HuH-7 (cell line): ENCODE measurements at places on chromosomes 1 and 21.
A peak's percentile ranks its signal among the peaks of the same experiment; 100 is the strongest.

DNA sequence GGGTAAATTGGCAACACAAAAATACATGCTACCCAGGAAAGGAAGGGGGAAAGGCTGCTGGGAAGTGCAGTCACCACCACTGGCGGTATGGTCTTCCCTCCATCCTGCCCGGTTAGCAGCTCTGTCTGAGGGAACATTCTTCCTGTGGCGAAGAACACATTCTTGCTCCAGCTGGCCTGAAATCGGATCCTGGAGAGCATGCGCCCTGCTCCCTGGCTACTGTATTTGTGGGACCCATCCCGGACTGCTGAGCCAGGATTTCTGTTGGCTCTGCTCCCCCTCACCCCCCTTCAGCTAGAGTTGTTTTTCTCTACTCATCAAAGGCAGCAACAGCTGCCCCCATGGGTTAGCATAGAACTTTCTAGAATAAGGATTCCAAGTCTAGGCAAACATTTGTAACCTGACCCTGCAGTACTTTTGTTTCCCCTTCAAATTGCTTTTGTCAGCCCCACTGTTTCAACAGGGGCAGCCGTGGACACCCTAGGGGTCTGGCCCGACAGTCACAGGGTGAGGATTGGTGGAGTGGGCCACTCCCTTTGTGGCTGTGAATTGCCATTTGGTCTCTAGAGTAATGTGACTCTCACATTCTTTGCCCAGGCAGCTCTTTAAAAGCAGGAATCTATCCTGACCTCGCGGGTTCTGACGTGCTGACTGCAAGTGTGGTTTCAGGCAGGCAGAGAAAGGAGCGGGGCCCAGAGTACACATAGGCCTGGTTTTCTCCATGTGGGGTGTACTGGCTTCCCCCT is 157.7 kb downstream of the TOMM20 start:
- DNase-seq: no peak

- peak; percentile 60 for DNase-seq
Observed at GRCh38 chr1:80656014-80656636, 1144.6 kb upstream of the ADGRL2 start.

DNA sequence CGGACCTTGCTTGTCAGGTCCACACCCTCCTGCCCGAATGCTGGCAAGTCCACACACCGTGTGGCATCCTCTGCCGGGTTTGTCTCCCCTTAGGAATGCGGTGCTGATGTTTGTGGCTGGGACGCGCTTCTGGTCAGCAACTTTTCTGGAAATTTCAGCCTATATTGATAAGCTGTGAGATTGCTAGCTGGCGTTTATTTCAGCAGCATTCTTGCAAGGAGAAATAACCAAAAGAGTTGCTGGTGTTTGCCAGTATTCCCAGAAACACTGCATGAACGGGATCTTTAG is 601 bp downstream of the CEPT1 start:
- peak; percentile 55 for DNase-seq

DNA sequence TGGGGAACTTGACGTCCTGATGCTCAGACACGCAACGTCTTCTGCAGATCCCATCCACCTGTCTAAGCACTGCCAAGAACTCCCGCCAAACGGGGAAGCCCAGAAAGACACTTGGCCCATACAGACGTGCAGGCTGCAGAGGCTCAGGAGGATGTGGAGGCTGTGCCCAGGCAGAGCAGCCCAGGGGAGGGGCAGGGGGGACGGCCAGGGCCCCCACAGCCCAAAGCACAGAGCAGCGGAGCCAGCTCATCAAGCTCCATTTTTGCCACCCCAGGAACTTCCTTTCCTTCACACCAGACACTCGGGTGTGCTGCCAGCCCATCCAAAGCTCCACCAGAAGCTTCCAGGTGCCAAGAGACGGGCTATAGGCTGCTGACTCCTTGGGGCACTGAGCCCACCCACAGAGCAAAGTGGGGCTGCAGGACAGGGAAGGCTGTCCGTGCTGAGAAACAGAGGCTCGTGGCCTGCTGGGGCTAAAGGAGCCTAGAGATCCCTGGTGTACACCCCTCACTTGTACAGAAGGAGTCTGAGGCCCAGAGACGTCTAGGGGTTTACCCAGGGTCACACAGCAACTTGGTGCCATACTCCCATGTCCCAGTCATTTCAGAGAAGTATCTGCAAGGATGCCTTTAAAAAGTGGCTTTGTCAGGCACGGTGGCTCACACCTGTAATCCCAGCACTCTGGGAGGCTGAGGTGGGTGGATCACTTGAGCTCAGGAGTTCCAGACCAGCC is 59.1 kb downstream of the ACOT7 start:
- DNase-seq: no peak

GRCh38 chr1:35715568-35716002 is 3.1 kb downstream of the C1orf216 start:
- DNase-seq: peak; percentile 87

- DNase-seq: no peak
Observed at GRCh38 chr1:193070386-193070753, 11.0 kb downstream of the RO60 start.

GRCh38 chr1:59349101-59349500 is 52.2 kb downstream of the FGGY start:
- DNase-seq: no peak

- no peak for DNase-seq
Observed at GRCh38 chr1:4174291-4175200, 274.5 kb upstream of the C1orf174 start.

- no peak for DNase-seq
Observed at GRCh38 chr1:156697481-156697880, 7.9 kb downstream of the CRABP2 start.

DNA sequence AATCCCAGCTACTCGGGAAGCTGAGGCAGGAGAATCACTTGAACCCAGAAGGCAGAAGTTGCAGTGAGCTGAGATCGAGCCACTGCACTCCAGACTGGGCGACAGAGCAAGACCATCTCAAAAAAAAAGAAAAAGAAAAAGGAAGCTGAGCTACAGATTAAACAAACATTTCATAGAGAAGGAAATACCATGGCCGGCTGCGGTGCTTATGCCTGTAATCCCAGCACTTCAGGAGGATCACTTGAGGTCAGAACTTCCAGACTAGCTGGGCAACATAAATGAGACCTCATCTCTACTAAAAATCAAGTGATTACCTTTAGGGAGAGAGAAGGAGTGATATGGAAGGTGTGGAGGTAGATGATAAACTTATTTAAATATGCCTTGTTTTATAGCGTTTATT is 14.0 kb upstream of the CFAP126 start:
- DNase-seq: no peak

- no peak for DNase-seq
Observed at GRCh38 chr1:6585841-6586240, 6.0 kb downstream of the ZBTB48 start.

- DNase-seq: no peak
Observed at GRCh38 chr1:165134431-165134830, 222.1 kb downstream of the LMX1A start.

GRCh38 chr1:201584471-201585092 is 45.7 kb downstream of the NAV1 start:
- DNase-seq: no peak

- peak; percentile 37 for DNase-seq
Observed at GRCh38 chr1:150150133-150151021, 661 bp downstream of the PLEKHO1 start.

DNA sequence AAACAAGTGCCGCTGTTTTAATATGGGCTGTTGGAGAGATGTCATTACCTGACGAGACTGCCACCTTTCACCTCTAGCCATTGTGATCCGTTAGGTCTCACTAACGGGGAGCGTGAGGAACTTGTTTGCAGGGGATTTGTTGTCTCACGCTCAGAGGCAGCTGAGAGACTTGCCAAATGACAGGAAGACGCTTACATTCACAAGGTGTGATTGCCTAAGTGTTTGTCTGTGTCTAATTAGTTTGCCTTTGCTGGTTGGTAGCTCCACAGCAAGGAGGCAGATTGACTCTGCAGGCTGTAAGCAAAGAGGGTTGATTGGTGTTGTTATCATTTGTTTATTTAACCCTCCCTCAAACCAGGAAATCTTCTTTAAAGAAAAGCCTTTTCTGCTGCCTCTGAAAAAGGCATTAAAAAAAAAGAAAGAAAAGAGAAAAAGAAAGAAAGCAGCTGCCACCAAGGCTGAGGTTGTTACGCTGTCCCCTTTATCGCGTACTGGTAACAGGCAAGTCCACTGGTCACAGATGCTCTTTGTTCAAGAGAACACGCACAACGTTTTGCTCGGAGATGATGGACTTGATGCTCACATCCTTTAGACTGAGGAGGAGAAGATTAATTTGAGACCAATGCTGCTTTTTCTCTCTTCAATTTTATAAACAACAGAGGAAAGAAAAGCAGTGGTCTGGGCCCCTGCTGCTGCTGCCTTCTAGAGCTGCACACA is 203.9 kb downstream of the ZNF326 start:
- no peak for DNase-seq

- DNase-seq: no peak
Observed at GRCh38 chr21:44420416-44421205, 34.7 kb upstream of the LRRC3 start.

GRCh38 chr1:1348420-1349255 is 580 bp downstream of the DVL1 start:
- DNase-seq: no peak

- DNase-seq: no peak
Observed at GRCh38 chr1:161238039-161238473, at the start of gene NR1I3. Gene NR1I3 (minus strand): TSS chr1:161238203. CDS start chr1:161236565, 1,638 bp downstream.

GRCh38 chr21:33241846-33242245 is 12.1 kb downstream of the IFNAR2 start:
- DNase-seq: no peak

- no peak for DNase-seq
Observed at GRCh38 chr1:246698466-246699094, 25.6 kb upstream of the SCCPDH start.

GRCh38 chr1:74317663-74318062 is 82.5 kb downstream of the TNNI3K start:
- DNase-seq: no peak

DNA sequence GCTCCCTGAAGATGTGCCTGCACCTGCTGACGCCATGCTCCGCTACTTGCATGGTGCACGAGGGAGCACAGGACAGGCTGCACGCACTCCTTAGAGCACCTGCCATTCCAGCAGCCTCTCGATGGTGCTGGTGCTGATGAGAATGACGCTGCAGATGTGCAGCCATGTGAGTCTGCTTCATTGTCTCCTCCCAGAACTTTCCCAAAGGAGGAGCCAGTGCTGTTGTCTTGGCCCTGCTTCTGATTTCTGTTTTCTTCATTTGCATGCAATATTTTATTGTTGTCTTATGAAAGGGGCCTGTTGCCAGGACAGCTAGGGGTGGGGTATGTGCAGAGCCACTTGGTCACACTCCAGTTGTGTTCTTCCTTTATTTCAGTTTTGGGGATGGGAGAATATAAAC is 70.1 kb downstream of the PCBP3 start:
- no peak for DNase-seq

GRCh38 chr1:117171900-117172511 is 38.7 kb downstream of the VTCN1 start:
- no peak for DNase-seq

DNA sequence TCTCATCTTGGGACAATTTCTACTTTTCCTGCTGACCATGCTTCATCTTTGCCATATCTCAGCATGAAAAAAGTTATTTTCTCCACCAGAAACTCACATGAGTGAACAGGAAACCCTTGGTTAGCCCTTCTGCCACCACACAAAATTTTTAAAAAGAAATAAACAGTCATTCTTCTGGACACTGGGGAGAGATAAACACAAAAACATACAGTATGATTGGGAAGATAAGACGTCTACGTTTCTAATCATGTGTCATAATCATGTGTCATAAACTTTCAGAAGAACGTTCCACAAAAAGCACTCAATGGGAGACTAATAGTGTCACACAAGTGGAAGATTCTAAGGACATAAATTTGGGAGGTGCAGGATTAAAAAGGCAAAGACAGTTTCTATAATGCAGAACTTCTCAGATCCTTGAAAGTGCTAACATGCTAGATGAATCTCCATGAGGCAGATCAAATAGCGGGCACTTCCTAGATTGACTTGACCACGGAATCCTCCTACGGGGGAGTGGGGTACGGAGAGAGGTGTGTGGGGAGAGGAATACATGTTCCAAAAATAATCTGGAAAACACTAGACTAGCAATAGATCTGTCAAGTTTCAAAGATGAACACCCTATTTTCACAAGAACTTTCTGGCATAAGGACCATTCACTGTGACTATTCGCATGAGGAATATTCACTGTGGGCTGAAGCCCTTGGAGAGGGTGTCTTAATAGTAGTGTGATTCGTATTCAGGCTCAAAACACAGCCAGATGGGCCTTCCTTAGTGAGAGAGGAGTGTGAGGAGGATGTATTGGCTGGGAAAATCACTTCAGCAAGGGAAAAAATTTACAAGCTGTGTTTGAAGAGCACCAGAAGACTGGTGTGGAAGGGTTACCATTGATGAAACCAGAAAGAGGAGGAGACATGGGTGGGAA is 206.7 kb downstream of the SETD4 start:
- DNase-seq: no peak

DNA sequence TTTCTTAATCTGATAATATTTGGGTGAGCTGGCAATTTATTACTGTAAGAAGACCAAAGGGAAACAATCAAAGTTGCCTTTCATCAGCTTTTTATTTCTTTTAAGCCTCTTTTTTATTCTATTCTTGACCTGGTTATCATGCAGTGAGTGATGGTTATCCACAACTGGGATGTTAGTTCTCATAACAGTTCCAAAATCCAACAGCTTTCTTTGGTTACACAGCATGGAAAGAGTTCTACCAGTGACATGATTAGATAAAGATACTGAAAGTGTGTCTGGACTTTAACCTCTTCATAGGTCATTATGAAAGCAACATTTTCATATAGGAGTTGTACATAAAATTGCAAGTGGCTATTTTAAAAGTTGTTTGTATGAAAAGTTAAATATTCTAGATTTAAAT is 163.0 kb downstream of the SYT2 start:
- no peak for DNase-seq

GRCh38 chr1:47759936-47760629 is 237.1 kb downstream of the TRABD2B start:
- DNase-seq: peak; percentile 47

DNA sequence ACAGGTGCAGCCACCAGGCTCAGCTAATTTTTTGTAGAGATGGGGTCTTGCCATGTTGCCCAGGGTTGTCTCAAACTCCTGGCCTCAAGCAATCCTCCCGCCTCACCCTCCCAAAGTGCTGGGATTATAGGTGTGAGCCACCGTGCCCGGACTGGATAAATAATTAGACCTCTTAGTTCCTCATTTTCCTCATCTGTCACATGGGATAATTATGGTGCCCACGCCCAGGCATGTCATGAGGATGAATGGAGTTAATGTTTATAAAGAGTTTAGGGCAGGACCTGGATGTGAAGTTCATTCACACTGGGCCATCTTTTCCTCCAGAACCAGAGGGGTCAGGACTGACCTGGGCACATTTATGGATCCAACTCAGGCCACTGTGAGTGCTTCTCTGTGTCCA is 23.7 kb downstream of the PADI3 start:
- DNase-seq: no peak

DNA sequence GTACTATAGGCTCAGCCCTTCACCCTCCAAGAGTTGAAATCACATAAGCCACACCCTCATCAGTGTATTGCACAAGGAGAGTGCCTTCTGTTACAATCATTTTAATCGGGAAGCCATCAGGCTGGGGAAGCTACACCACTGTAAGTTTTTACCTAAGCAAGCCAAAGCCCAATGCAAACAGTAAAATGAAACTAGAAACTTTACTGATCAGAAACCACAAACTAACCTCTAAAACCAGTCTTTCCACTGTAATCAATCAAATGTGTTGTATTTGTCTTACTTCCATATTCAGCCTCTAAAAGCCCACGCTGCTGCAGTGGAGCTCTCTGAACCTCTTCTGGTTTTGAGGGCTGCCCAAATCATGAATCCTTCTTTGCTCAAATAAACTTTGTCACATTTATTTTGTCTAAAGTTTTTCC is 26.2 kb downstream of the CAPN8 start:
- DNase-seq: no peak
